CD4-positive, alpha-beta T cell treated with Interleukin-15 for 4 hours (primary cell): ENCODE measurements at places on chromosomes 5 and 9.

DNA sequence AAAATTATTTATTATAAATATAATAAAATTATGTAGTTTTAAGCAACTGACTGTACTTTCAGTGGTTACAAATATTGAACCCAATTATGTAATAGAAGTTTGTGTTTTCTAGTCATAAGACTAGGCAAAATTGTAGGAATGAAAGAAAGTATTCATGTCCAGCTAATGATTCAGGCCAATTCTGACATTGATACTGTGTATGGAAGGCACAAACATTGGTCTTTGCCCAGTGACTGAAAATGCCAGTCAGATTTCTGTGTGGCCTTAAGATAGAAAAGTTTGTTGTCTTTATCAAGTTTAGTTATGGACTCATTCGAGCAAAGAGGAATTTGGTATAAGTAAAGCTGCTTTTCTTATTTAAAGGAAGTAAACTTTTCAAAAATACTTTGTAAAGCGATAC is 60.3 kb downstream of the SLC12A2 start:
- DNase-seq = no peak

DNA sequence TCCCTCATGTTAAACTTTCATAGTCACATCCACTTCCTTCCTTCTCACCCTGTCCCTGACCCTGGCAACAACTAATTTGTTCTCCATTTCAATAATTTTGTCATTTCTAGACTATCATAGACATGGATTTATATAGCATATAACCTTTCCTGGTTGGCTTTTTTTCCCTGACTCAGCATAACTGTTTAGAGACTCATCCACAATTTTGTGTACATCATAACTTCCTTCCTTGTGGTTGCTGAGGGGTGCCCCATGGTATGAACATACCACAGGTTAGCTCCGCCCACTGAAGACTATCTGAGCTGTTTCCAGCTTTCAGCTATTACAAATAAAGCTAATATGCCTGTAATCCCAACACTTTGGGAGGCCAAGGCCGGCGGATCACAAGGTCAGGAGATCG is 137.3 kb downstream of the PHF2 start:
- no peak for DNase-seq

DNA sequence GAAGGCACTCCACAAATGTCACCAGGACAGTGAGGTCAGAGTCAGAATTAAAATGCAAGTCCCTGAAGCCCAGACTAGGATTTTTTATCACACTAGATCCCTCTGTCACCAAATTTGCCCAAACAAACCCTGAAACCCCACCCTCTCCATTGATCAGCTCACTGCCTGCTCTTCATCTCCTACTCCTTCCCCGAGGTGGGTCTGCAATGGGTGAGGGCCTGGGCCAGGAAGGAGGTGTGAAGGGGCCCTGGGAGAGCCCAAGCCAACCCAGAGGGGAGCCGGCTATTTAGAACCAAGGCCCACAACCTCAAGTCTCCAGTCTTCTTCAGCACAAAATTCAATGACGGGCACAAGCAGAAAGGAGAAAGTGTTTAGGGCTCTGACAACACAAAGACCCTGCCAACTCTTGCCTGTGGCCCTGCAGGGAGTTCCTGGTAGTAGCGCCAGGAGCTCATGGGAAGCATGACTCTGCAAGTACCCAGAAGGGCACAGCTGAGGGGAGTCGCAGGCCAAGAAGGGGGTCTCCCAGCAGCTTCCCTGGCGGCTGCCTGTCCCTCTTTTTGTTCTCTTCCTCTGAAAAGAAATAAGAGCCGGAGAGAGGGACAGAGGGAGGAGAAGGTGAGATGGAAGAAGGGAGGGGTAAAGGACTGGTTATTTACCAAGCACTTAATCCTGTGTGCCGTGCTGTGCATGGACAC is 5.5 kb downstream of the FOXI1 start:
- no peak for DNase-seq

- no peak for DNase-seq
Measured at GRCh38 chr9:125227761-125228160, 13.4 kb downstream of the HSPA5 start.

DNA sequence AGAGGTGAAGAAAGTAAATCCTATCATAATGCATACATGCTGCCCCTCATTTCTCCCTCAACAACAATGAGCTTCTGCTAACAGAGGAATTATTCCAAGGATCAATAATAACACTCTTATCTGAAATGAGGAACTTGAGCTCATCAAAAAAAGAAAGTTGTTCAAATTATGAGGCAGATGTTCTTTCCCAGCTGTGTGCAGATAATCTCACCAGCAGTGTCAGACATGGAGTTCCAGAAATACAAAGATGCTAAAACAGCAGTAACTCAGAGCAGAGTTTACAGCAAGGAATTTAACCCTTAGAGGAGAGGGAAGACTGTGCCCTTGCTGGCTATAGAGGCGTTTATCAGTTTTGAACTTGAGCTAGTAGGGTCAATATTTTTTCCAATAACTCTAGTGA is 153.1 kb downstream of the TRIM36 start:
- DNase-seq = no peak

DNA sequence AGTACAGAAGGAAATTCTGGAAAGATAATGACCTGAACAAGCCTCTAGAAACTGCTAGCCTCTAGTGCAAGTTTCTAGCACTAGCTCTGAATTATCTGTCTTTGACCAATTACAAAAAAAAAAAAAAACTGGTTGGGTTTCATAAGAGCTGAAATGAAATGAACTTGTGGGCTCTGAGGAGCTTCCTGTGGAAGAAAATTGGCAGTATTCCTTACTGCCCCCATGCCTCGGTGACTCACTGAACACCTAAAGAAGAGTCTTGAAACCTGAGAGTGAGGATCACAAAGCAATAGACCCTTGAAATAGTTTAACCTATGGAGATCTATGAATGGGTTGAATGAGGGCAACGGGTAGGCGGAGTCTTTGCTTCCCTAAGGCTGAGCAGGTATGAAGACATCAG is 263.6 kb upstream of the RASA1 start:
- no peak for DNase-seq

- no peak for DNase-seq
Measured at GRCh38 chr9:74449060-74449459, 48.1 kb upstream of the RORB start.

DNA sequence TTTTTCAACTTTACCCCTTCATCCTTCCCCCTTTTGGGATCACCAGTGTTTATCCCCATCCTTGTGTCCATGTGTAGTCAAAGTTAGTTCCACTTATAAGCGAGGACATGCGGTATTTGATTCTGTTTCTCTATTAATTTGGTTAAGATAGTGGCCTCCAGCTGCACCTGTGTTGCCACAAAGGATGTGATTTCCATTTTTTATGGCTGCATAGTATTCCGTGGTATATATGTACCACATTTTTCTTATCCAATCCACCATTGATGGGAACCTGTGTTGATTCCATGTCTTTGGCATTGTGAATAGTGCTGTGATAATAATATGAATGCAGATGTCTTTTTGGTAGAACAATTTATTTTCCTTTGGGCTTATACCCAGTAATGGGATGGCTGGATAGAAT is 252.4 kb downstream of the ARRDC3 start:
- DNase-seq = no peak

- DNase-seq = no peak
Measured at GRCh38 chr9:1454211-1454610, 404.1 kb downstream of the DMRT2 start.

- peak; percentile 13 for DNase-seq
Measured at GRCh38 chr5:132813599-132814502, 749 bp downstream of the SOWAHA start.

DNA sequence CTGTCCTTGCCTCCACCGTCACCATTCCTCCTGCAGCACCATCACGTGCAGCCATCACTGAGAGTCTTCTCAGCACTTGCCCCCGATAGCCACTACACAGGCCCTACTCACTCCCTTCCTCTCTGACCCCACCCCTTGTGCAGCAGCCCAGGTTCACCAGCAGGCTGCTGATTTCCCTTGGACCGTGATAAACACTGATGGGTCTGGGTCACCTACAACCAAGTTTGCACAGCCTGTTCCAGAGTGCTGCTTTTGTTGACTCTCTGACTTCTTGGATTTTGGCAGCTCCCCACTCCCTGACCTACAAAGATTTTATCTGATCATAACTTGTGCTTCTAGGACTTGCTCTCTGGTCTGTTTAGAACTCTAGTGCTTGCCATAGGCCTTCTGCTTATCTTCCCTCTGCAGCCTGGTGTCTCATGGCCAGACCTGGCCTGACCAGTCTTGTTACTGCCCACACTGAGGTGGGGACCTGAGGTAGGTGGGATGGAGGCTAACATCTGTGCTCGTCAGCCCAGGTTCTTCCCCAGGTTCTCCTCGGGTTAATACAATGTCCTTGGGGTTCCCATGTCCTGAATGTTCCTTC is 109.3 kb downstream of the TARS1 start:
- no peak for DNase-seq

GRCh38 chr9:125293134-125293533 is 31.5 kb downstream of the GAPVD1 start:
- no peak for DNase-seq

DNA sequence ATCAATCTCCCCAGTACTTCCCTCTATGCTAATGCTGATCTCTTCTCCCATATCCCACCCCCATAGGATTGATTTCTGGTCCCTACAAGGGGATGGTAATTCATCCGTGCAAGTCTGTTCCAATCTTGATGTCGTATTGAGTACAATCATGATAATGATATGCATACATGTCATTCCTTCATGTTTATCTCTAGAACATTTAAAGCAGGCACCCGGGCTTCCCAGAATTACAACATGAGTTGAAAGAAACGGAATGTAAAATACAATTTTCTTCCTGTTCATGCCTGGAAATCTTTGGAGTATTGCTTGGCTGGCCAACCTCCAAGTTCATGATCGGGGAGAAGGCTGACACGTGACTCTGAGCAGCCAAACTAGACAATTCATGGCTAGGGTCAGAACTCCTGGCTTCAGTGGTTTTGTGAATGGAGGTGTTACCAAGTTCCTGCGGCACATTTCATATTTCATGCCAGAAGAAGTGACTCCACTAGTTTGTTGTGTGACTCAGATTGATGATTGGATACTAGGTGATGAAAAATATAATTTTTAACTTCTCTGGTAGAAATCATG is 66.6 kb downstream of the C9orf152 start:
- DNase-seq = no peak

GRCh38 chr9:98262056-98262455 is 6.6 kb upstream of the TBC1D2 start:
- no peak for DNase-seq

DNA sequence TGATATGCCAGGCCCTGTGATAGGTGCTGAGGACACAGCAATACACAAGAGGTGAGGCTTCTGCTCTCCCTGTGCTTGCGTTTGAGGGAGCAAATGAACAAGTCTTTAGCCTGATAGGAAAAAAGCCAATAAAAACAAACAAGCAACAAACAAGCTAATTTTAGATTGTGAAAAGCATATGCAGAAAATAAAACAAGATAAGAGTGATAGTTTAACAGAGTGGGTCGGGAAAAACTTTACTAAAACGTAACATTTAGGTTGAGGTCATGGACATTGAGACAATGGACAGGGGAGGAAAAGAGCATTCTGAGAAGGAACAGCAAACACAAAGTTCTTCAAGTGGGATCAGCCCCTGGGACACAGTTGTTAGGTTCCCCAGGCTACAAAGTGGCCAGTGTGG is 4.3 kb downstream of the SMIM3 start:
- no peak for DNase-seq

DNA sequence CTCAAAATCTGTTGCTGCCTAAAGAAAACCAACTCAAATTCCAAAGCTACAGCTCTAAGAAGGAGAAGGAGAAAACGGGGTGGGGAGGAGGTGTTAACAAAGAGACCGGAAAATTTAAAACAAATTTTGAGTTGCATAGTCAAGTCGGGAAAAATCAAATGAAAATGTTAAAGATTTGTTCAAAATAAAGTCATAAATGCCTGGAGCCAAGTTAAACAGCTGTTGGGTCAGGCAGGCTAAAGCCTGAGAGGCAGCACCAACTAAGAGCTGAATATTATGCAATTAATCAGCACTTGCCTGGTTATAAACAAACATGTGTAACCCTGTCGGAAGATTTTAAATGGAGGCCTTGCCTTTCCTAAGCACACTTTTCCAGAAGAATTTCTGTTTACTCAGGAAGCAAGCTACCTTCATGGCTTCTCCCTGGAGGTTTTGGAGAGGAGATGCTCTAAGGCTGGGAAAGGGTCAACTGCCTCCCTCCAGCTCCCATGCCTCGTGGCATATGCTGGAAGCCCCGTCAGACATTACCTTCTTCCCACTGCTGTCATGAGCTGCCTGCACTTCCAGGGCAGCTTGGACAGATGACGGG is 270.5 kb downstream of the DMRT2 start:
- no peak for DNase-seq

GRCh38 chr9:38089387-38090165 is 20.5 kb upstream of the SHB start:
- no peak for DNase-seq

DNA sequence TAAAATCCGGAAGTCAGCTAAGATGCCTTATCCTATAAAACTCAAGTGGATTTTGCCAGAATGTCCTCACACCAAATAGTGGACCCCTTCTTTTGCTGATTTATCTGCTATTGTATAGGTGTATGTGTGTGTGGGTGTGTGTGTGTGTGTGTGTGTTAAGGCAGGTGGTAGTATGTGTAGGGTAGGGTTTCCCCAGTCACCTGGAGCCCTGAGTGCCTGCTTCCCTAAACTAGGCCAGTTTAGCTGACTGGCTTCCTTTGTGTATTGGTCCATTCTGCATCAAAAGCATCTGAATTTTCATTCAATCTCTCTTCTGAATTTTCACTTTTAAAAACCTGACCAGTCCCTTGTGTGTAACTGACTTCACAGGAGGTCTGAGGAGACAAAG is 42.2 kb upstream of the LCP2 start:
- DNase-seq = no peak

GRCh38 chr9:87160148-87161102 is 213.1 kb upstream of the GAS1 start:
- DNase-seq = no peak

GRCh38 chr5:10590226-10590999 is 26.5 kb downstream of the ANKRD33B start:
- no peak for DNase-seq

GRCh38 chr5:124504081-124504916 is 242.1 kb downstream of the ZNF608 start:
- no peak for DNase-seq

DNA sequence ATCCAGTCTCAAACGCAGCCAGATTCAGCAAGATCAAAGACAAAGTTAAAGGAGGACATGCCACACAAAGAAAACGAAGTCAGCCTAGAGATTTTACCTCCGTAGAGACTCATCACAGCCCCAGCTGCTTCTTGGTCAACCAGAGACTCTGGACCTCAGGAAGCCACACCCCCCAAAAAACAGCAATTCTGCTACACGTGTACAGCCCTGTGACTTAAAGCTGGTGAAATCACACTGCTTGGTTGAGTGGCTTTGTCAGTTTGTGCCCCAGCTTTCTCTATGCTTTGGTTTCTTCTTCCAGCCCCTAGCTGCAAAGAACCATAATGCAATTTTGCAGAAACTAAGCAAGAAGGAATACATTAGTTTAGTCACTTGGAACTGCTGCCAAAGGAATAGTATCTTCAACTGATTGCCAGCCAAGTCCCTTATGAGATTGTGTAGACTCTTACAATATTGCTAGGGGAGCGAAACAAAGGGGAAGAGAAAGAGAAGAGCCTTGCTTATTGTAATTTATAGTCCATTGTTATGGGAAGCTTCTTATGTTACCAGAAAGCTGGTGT is 158.8 kb upstream of the ZNF462 start:
- DNase-seq = no peak
